Left renal cortex interstitium (tissue), 4 donors: ENCODE measurements at places on chromosomes 5 and 9.

DNA sequence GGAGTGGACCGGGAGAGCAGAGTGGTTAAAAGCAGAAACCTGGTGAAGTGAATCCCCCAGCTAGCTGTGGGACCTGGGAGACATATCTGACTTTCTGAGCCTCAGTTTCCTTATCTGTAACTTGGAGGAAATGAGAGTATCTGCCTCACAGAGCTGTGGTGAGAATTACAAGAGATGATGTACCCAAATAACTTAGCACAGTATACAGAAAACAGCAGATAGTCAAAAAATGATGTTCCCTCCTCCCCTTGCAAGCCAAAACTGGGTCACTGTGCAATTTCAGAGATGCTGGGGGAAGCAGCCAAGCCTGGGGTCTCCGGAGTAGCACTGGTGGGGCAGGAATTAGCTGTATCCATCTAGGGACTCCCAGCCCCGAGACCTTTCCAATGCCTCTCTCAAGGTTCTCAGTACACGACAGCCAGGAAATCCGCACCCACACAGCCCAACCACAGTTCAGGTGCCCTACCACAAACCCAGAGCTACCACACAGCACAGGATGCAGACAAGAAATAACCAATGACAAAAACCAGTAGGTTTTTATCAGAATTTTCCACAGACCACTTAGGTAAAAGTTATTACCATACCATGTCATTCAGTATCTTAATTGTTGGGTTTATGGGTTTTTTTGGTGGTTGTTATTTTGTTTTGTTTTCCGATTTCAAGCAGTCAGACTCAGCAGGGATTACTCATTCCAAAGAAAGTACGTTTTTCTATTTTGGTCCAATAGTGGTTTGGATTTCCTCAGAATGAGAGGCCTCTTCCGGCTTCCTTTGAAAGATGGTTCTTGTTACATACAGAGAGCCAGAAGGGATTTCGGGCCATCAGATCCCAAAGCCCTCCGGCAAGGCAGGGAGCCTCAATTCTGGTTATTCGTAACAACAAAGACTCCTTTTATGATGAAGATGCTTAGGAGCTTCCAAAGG is 4.9 kb upstream of the HRH2 start:
- no peak for DNase-seq

GRCh38 chr5:149353911-149354310 is 3.9 kb upstream of the PCYOX1L start:
- DNase-seq: no peak

DNA sequence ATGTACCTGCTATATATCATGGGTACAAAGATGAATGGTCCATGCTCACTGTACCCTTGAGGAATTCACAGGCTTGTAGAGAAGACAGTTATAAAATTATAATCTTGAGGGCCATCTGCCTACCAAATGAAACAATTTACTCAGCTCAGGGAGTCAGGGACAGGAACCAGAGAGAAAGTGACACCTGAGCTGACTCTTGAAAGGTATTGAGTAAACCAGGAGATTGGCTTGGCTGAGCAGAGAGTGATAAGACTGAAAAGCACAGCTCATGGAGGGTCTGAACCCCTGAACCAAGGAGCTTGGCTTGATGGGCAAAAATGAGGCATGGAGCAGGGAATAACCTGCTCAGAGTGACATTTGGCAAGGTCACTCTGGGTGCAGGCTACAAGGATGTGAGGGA is 147.3 kb downstream of the FAM114A2 start:
- no peak for DNase-seq

DNA sequence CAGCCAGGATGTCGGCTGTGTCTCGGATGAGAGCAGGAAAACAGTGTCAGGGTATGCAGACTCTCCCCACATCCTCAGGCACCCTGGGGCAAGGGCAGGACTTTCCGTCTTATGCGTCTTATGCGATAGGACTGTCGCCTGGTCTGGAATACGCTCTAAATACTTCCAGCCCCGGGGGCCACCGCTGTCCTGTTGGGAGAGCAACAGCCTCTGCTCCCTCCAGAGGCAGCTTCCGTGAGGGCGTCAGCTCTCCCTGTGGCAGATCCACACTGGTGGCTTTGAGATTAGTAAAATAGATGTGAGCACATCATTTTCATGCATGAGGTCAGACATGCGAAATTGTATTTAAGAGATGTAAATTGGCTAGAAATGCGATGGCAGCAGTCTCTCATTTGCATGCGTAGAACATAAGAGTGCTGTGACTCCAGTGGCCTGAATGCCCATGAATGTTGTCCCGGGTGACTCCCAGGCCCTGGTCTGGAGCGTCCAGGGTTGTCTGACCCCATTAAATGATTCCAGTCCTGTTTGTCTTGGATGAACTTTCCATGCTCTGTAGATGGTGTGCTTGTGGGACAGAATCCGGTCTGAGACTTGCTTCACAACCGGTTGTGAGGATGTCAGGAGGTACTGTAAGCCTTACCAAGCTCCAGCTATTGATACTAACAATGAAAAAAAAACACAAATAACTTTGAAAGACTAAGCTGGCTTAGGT is 228.2 kb downstream of the SYK start:
- no peak for DNase-seq

DNA sequence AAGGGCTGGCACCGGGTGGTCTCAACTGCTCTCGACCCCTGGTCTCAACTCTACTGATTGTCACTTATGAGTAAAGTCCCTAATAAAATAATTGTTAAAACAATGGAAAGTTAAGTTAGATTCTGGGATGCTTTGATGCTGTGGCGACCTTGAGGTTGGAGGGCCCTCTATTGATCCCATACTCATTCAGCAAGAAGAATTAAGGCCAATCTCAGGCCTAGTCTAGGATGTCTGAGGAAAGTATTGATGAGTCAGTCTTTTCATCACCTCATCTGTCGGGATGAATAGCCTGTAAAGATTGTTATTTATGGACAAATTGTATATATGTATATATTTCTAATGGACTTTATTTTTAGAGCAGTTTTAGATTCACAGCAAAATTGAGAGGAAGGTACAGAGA is 50.8 kb downstream of the WDR36 start:
- DNase-seq: no peak

GRCh38 chr5:44332285-44332971 is 56.8 kb downstream of the FGF10 start:
- peak; percentile 6 for DNase-seq

DNA sequence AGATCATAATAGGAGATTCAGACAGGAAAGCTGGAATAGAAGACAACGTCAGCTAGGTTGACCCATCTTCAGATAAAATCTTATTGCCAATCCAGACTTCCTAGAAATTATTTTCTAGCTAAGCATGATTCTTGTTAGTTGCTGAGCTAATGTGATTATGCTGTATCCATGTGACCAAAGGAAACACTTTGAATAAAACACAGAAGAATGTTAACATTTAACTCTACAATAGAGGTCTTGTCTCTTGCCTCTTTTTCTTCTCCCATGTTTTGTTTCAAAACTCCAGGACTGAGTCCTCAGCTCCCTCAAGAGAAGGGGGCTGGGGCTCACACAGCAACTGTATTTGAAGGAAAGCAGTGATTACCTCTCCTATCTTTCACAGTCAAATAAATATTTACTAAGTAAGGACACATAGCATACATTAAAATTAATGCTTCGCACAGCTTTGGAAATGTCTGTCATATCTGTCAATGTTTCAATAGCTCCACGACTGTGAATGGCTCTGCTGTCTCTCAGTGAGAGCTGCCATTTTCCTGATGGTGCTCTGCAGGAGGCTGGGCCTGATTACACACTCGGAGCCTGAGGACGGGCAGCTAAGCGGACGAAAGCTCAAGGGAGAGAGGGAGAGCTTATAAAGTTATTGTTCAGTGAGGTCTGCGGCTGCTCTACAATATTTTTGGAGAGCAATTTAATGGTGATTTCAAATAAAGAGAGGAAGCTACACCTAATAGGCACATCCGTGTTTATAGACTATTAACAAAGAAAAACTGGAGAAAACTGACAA is 64.8 kb upstream of the ZNF462 start:
- no peak for DNase-seq

DNA sequence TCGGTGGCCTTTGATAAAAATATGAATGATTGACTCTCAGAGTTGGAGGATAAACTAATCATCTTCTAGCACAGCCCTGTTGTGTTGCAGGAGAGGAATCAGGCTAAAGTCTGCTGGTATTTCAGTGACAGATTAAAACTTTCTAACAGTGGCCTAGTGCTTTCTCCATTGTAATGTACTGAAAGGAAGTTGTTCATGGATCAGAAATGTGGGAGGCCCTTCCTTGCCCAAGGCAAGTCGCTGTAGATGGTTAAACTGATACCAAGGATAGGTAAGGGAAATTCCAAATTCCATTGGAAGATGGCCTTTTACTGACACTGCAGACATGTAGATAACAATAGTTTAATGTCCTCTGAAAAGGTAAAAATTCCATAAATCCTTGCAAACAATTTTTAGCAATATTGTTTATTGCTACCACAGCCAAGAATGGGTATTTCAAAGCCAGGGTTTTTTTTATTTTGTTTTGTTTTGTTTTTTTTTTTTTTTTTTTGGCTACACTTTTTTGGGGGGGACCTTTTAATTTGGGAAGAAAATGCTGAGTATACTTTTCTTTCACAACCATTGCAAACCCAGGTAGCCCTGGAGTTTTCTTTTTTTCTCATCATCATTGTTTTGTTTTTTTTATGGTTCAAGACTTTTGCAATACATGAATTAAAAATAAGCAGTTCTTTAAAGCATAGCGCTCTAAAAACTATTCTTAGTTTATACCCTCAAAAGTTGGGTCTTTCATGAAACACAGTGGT is 35.5 kb downstream of the WDR36 start:
- DNase-seq: no peak

- no peak for DNase-seq
Measured at GRCh38 chr9:86405926-86406325, 51.7 kb upstream of the TUT7 start.

- DNase-seq: no peak
Measured at GRCh38 chr5:107068782-107069181, 602.0 kb downstream of the EFNA5 start.

DNA sequence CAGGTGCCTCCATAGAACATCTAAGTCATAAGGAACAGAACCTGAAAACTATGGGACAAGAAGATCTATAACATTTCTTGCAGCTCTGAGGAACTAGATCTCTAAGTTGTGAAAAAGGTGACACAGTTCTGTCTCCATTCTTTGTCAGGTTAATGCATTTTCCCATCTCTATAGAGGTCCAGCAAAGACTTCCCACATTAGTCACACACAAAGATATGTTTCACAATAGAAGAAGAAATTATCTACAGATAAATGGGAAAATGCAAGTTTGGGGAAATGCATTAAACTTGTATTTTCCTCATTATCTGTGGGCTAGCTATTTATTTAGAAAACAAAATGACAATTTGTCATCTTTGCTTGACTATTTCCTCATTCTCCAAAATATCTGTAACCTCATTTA is 458.6 kb upstream of the PAPPA start:
- no peak for DNase-seq

- DNase-seq: peak; percentile 9
Measured at GRCh38 chr5:180399401-180400215, 46.5 kb upstream of the GFPT2 start.

GRCh38 chr5:160165137-160166068 is 46.2 kb upstream of the PWWP2A start:
- no peak for DNase-seq

DNA sequence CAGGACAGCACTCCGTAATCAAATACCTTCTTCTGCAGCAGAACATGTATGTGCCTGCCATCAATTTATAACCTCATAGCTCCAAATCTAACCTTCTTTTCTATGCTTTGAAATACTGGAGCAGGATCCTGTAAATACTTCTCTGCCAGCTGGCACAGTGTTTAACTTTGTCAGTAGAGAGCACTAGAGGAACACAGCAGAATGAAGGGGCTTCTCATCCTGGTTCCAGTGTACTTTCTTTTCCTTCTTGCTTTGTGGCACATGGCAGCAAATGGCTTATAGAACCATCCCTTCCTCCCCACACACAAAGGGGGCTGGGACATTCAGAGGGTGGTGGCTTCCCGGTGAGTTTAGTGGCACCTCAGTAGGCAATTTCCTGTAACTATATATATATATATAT is 3.8 kb upstream of the FBXW11 start:
- DNase-seq: no peak

DNA sequence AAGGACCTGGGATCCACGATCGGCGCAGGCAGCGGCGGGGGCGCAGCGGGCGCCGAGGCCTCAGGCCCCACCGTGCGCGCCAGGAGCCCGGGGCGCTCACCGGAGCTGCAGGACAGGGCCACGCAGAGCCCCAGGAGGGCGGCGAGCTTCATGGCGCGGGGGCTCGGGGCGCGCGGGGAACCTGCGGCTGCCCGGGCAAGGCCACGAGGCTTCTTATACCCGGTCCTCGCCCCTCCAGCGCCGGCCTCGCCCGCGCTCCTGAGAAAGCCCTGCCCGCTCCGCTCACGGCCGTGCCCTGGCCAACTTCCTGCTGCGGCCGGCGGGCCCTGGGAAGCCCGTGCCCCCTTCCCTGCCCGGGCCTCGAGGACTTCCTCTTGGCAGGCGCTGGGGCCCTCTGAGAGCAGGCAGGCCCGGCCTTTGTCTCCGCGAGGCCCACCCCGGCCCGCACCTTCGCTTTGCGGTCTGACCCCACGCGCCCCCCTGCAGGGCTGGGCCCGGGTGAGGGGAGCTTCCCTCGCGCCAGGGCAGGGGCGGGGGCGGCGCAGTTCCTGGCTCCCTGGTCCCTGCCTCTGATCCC is at the start of gene SCGB3A1:
TSS of gene SCGB3A1 (minus strand) at position 189 of the 577 bp plus-strand sequence. CDS start at position 152, 37 bp downstream.
- no peak for DNase-seq

- DNase-seq: no peak
Measured at GRCh38 chr5:133499895-133500294, 112.4 kb downstream of the FSTL4 start.

DNA sequence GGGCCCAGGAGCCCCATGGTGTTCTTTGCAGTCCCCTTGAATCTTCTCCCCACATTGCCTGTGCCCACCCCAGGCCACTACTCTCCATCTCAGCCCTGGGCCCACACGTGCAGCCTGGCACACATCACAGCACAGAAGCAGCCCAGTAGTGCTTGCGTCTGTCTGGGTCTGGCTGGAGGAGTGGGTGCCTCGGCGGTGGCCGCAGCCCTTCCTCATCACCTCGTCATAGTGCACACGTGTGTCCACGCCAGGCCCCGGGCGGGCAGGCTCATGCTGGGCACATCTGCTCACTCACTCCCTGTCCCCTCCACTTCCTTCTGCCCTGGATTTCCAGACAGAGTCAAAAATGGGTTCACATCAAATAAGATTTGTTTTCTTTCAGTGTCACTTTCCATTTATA is 33.3 kb downstream of the FGF1 start:
- DNase-seq: no peak

DNA sequence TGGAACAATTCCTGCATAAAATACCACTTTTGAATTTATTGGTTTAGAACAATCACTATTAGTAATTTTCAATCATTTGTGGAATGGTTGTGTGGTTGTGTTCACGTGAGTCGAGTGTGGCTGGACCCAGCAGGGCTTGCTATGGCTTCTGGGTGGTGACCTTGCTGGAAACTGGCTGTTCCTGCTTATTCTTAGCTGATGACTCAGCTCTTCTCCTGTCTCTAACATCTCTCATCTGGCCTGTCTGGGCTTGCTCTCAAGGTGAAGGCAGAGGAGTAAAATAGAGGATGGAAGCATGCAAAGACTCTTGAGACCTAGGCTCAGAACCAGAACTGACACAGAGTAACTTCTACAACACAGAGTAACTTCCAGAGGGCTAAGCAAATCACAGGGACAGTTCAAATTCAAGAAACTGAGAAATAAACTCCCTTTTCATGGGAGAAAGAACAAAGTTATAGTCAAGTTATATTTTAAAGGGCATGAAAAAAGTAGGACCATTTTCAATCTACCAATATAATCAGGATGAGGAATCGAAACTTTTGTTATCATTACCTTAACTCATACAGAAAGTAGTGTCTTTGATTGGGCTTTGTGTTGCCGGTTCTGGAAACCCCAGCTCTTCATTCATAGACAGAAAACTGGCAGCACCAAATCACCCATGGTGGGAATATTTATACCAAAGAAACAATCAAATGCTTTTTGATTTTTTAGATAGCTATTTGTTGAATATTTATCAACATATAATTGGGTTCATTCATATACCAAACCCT is 665.1 kb downstream of the CDH18 start:
- DNase-seq: no peak
